ENCODE measurements at places on chromosomes 1 and 21. TPM values are rescaled to one million over a fixed set of nuclear protein-coding genes. Genes with fewer than 3 reads are reported as not detected.

The RGL1 gene
- total RNA-seq = 1.9 TPM

The CORT gene
- total RNA-seq = not detected

The DMBX1 gene
- total RNA-seq = 2.4 TPM

- DNase-seq = no peak
Measured at GRCh38 chr1:1569341-1569740, 5.3 kb downstream of the SSU72 start.

GRCh38 chr1:245395680-245396079 lies 240.9 kb downstream of the KIF26B start:
- no peak for DNase-seq

Data from PC-3 (cell line).